ENCODE measurements at places on chromosomes 13 and 19.

GRCh38 chr13:21240586-21240985 is 64.1 kb downstream of the MRPL57 start:
- DNase-seq = no peak

GRCh38 chr19:58544591-58545285 is 874 bp downstream of the TRIM28 start:
- no peak for DNase-seq

GRCh38 chr19:46350758-46351159 is 3.9 kb downstream of the PPP5C start:
- no peak for DNase-seq

DNA sequence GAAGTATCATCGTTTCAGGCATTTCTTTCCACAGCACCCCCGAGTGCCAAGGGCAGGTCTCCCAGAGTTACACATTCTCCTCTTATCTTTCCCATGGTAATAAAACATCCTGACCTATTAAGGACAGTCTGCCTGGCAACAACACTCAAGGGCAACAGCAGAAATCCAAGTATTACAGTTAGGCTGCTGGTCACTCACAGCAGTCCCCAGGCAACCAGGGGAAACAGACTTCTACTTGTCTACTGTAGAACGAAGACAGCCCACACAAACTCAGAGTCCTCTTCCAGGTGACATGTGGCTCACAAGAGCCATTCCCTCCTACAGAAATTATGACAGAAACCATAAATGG is 24.3 kb downstream of the RCBTB1 start:
- no peak for DNase-seq

GRCh38 chr19:7505288-7505681 is 10.6 kb upstream of the ZNF358 start:
- no peak for DNase-seq

DNA sequence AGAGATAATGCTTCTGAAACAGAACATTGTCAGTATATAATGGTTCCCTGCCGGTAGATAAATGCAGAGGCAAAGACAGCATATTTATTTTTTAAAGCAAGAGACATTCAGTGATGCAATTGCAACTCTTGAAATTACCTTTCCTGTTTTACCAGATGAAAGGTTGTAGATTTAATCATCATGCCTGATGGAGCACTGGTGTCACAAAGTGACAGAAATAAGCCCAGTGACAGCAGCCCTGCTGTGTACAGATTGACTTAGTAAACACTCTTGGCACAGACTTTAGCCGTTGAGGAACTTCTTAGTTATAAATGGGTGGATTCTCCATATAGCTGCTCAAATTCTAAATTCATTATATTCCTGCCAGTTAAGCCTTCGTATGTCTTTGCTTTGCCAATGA is 172.5 kb downstream of the ITGBL1 start:
- no peak for DNase-seq

DNA sequence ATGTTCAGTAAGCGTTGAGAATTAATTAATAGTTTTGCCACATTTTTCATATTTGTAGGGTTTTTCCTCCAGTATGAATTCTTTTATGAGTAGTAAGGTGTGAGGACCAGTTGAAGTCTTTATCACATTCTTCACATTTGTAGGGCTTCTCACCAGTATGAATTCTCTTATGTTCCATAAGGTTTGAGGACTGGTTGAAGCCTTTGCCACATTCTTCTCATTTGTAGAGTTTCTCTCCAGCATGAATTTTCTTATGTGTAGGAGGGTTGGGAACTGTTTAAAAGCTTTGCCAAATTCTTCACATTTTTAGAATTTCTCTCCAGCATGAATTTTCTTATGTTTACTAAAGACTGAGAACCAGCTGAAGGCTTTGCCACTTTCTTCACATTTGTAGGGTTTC is 40.3 kb downstream of the ZNF208 start:
- DNase-seq = no peak

GRCh38 chr19:27822336-27822735 is 1390.6 kb downstream of the UQCRFS1 start:
- DNase-seq = no peak

DNA sequence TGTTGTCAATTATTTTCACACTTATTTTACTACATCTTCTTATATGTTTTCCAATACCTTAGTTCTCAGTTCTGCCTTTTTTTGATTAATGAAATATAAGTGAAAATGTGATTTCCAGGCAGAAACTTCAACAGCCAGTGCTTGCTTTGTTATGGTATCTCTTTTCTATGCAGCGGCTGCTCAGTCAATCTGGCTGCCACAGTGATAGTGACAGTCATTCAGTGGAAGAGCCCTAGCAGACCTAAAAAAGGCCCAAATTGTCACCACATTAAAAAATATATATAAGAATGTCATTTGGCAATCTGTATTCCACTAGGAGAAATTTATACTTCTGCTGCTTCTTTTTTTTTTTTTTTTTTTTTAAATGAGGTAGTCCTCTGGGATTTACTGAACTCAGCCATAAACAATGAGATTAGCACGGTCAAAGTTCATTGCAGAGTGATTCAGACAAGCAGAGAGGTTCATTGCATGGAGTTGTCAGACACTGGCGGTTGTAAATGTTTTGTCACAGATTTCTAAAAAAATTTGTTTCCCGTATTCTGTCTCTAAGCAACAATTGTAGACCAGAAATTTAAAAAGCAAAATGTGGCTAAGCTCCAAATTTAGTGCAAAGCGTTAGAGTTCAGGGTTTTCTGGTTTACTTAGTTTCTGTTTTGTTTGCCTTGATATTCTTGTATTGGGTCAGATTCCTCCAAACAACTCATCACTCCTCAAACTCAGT is 94.7 kb upstream of the PRR20A start:
- no peak for DNase-seq

GRCh38 chr13:114079601-114080536 is 52.6 kb downstream of the RASA3 start:
- no peak for DNase-seq

DNA sequence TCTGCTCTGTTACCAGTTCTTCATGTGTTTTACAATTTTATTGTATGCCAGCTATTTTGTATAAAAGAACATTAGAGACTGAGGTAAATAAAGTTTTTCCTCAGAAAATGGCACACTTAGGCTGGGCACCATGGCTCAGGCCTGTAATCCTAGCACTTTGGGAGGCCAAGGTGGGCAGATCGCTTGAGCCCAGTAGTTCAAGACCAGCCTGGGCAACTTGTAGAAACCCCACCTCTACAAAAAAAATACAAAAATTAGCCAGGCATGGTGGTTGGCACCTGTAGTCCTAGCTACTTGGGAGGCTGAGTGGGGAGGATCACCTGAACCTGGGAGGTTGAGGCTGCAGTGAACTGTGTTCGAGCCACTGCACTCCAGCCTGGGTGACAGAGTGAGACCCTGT is 32.0 kb downstream of the CCDC8 start:
- no peak for DNase-seq

GRCh38 chr13:40207001-40207478 is 459.4 kb downstream of the FOXO1 start:
- no peak for DNase-seq

DNA sequence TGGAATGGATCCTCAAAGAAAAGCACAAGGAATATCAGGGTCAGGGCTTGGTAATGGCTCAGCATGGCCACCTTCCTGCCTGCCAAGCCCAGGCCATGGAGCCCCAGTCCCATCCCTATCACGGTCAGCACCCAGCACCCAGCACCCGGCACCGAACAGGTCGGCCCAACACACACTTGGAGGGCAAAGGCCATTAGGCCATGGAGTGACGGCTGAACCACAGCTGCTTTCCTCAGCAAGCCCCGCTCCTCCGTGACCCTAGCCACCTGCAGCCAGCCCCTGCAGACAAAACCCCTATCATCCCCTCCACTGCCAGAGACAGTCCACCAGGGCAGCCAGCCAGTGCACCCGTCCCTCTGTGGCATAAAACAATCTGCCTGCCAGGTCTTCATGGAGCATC is 20.6 kb downstream of the PEPD start:
- no peak for DNase-seq

GRCh38 chr13:81609335-81609734 is 1268.4 kb upstream of the SPRY2 start:
- DNase-seq = no peak

- DNase-seq = no peak
These were observed 14.4 kb downstream of the FOXO1 start for GRCh38 chr13:40651866-40652587.

- no peak for DNase-seq
These were observed 116.5 kb downstream of the SLITRK1 start for GRCh38 chr13:83765796-83766195.

GRCh38 chr19:18788529-18789421 is 2.3 kb downstream of the COMP start:
- DNase-seq = no peak

- DNase-seq = no peak
These were observed 520 bp downstream of the LGALS4 start for GRCh38 chr19:38812009-38812840.

DNA sequence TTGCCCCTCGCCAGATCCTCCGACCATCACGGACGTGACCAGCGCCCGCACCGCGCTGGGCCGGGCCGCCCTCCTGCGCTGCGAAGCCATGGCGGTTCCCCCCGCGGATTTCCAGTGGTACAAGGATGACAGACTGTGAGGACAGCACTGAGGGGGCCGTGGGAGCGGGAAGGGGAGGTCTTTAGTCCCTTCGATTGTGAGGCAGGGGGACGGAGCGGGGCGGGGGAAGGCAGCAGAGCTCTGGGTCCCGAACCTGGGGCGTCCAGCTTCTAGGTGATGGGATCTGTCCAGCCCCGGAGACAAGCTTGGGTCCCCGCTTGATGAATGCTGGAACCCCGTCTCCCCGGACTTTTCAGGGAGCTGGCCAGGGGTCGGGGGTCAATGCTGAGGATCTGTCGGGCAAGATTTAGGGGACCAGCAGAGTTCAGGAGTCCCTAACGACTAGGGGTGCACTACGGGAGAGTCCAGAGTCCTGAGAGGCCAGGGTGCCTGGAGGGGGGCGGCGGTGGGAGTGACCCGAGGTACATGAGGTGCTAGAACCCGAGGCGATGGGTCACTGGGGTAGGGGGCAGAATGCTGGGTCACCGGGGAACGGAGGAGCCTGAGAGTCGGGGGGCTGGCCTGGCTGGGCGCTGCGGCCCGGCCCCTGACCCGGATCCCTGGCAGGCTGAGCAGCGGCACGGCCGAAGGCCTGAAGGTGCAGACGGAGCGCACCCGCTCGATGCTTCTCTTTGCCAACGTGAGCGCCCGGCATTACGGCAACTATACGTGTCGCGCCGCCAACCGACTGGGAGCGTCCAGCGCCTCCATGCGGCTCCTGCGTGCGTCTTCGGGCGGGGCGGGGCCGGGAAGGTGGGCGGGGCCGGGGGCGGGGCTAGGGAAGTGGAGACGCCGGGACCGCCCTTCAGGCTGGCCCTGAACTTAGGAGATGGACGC is 14.6 kb downstream of the VSIG10L start:
- DNase-seq = peak; percentile 45

- DNase-seq = peak; percentile 26
These were observed 6.4 kb downstream of the AXL start for GRCh38 chr19:41225238-41226052.

- DNase-seq = no peak
These were observed 820.6 kb downstream of the PCDH9 start for GRCh38 chr13:66409542-66409941.

- no peak for DNase-seq
These were observed 81.2 kb downstream of the STARD13 start for GRCh38 chr13:33204130-33204927.

DNA sequence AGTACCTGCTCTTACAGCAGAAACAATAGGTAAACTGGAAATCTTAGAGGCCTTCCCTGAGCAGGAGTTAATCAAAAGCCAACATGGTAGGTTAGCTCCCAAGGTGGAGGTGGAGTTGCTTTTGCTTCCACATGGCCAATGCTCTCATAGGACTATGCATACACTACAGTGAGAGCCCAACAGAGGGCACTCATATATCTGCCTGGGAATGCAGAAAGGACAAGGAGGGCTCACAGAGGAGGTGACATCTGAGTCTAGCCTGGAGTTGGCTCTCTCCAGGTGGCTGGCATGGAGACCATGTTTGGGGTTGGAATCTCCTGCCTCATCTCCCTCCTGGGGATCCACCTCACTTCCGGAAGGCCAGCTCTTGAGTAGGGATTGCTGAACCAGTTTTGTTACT is 34.6 kb downstream of the ATP8A2 start:
- DNase-seq = no peak

- no peak for DNase-seq
These were observed 687.1 kb downstream of the PCDH17 start for GRCh38 chr13:58318495-58319167.

GRCh38 chr13:27440408-27440807 is 10.0 kb downstream of the MTIF3 start:
- no peak for DNase-seq

GRCh38 chr13:75558145-75558840 is 8.7 kb downstream of the UCHL3 start:
- no peak for DNase-seq

GRCh38 chr19:46080561-46080960 is 39.8 kb upstream of the IGFL4 start:
- no peak for DNase-seq

DNA sequence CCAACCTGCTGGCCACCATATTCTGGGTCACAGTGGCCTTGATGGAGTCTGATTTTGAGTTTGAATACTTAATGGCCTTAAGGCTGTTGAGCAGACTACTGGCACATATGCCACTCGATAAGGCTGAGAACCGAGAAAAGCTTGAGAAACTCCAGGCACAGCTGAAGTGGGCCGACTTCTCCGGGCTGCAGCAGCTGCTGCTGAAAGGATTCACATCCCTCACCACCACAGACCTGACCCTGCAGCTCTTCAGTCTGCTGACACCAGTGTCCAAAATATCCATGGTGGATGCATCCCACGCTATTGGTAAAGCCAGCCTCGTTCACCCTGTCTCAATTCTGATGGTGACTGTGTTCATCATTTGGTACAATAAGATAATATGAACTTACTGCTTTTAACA is 77.5 kb downstream of the ZAR1L start:
- no peak for DNase-seq

GRCh38 chr19:47405854-47406417 is 13.4 kb downstream of the MEIS3 start:
- DNase-seq = no peak

DNA sequence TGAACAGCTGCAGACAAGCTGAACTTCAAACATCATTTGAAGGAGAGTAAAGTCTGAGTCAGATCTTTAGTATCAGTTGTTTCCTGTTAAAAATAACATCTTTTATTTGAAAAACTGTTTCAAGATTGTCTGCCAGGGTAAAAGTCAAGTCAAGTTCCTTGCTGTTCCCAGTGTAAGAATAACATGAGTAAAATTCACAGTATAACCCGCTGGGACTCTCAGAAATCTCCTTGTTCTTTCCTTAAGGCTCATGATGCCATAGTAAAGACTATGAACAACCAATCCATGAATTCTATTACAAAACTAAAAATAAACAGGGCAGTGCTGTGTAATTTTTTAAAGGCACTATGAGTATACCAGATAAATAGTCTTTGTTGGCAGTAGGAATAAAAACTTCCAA is 112.9 kb downstream of the IRS2 start:
- DNase-seq = no peak

- DNase-seq = no peak
These were observed 15.6 kb downstream of the KDM4B start for GRCh38 chr19:4984438-4984990.

- no peak for DNase-seq
These were observed 9.5 kb upstream of the SHKBP1 start for GRCh38 chr19:40567040-40567749.

Data from stimulated activated CD4-positive, alpha-beta T cell treated with anti-CD3 and anti-CD28 coated beads, Interleukin-12 subunit alpha, Interleukin-12 subunit beta, amount 100 ng/mL, for 48 hours (primary cell).